ENCODE measurements at places on chromosomes 12 and 14.

DNA sequence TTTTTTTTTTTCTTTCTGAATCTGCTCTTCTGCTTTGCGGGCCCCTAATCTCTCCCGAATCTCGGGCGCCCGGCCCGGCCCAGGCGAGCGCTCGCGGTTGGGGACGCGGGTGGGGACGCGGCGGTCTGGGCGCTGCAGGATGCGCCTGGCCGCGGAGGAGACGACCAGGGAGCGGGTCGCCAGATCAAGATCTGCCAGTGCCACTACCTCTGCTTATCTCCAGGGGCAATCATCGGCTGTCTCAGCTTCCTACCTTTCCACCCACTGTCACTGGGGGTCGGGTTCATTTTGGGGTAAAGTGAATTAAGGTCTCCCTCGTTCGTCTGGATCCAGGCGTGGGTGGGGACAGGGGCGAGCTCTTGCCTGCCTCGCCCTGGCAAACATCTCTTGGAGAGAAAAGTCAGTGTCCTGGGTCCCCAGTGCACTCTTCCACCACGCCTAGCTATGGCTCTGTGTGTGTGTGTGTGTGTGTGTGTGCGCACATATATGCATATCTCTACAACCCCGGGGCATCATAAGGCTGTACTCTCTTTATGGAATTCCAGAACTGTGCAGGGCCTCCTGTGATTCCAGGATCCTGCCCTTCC lies 422.3 kb downstream of the VRK1 start:
- no peak for DNase-seq

GRCh38 chr12:24798335-24798734 lies 150.6 kb downstream of the BCAT1 start:
- DNase-seq, result no peak

DNA sequence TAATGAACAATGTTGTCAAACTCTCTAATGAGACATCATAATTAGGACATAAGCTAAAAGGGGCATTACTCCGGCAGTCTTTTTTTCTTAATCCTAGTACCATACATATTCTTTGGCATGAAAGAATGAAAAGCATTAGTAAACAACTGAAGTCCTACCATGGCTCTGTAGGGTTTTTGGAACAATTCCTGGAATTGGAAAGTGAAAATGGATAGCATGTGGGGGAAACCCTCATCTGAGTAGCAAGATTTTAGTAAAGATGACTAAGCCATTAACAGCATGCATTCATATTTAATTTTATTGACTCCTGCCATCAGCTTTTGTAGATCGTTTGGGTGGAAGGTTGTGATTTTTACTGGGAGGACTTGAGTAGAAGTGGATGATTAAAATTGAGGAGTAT lies 216.2 kb upstream of the PDZRN4 start:
- no peak for DNase-seq

- no peak for DNase-seq
These were observed 8.3 kb upstream of the SP7 start for GRCh38 chr12:53344487-53344823.

GRCh38 chr12:7346551-7347225 lies 42.8 kb downstream of the ACSM4 start:
- DNase-seq, result no peak

- no peak for DNase-seq
These were observed 9.7 kb upstream of the IFI27 start for GRCh38 chr14:94100847-94101246.

GRCh38 chr12:131867471-131867870 lies 27.0 kb upstream of the ULK1 start:
- DNase-seq, result no peak

- no peak for DNase-seq
These were observed 888 bp upstream of the PPP1R12A start for GRCh38 chr12:79935624-79936345.

DNA sequence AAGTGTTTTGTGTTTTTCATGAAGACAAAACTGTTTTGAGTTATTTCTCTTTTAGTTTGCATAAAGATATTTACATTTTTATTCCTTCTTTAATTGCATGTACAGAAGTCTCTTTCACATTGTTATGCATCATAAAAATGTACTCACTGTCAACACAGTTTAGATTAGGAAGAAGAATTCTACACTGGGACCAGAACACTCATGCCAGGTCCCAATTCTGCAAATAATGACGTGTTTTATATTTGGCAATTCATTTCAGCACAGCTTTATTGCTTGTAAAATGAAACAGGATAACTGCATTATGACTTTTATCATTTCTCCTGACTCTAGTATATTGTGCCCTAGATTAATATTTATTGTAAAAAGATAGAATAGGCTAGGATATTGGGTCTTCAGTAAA lies 369.2 kb downstream of the NAV3 start:
- no peak for DNase-seq

GRCh38 chr14:93051600-93052546 lies 63.9 kb downstream of the ITPK1 start:
- DNase-seq, result no peak

DNA sequence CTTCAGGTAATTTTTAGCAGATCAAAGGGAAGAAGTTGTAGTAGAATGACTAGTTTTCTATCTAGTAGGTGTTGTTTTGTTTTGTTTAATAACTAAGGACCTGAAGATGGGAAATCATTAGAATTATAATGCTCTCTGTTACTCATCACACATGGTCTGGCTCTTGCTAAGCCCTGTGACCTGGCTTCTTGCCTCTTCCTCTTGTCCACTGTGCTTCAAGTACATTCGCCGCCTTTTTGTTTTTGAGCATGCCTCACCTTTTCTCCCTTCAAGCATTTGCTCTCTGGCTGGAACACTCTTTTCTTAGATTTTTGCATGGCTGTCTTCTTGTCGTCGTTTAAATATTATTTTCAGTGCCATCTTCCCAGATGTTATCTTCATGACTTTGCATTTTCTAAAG lies 47.7 kb downstream of the DAAM1 start:
- no peak for DNase-seq

GRCh38 chr12:109446869-109447268 lies 30.2 kb downstream of the KCTD10 start:
- no peak for DNase-seq

DNA sequence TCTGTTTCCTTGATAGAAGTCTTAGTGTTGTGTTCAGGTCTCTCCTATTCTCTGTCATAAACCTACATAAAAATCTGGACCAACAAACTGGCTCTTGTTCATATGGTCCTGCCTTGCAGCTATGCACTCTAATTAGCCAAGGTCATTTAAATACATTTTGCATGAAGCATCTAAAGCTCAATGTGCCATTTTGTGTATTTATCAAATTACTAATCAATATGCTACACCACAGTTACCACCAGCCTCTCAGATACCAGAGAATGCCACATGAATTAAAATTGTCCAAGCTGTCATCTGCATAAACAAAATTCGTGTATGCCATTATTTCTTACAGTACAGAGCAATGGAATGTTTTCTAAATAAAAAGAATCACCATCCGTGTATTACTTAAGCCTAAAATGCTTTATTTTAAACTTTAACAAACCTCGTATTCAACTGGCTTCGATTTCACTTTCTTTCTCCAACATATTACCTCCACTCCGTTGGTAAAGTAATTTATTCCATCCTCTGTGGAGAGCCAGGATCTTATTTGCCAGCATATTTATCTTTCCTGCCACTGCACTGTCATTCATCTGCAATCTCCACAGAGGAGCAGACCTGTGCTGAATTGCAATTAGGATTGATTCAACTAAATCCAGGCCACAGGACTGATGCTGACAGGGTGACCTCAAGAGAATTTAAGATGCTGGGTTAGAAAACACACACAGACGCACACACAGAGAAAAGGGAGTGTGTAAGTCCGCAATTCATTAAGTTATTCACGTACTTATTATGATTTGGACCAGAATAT lies 284.1 kb upstream of the FOXG1 start:
- no peak for DNase-seq

- no peak for DNase-seq
These were observed 3.0 kb downstream of the B4GALNT1 start for GRCh38 chr12:57629897-57630471.

DNA sequence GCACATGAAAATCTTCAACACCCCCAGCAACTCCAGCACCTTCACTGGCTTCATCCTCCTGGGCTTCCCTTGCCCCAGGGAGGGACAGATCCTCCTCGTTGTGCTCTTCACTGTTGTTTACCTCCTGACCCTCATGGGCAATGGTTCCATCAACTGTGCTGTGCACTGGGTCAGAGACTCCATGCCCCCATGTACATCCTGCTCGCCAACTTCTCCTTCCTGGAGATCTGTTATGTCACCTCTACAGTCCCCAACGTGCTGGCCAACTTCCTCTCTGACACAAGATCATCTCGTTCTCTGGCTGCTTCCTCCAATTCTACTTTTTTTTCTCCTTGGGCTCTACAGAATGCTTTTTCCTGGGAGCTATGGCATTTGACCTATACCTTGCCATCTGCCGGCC lies 11.5 kb upstream of the OR11G2 start:
- DNase-seq, result no peak

DNA sequence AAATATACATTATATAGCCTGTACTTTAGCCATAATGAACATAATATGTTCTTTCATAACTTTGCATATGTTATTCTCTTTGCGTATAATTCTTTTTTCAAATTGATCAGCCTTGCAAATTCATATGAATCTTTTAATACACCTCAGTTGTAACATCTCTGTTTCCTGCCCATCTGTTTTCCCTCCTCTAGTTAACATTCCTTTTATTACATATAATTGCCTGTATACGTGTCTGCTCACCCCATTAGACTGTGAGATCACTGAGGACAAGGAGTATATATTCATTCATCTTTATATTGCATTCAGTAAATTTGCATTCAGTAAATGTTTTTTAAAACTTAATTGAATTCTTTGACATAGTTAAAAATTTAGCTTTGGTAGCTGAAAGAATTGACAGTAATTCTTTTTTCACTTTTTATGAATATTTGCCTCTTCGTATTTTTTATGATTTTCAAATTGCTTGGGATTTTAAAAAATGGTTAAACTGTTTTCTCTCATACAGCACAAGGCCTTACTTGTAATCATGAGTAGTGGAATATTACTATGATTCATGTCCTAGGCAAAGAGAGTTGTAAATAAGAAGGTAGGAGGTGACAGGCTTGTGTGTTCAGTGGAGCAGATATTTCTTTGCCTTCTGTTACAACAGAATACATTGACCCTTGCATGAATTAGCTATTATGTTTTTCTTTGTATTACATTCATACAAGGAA lies 32.8 kb upstream of the KLHL42 start:
- DNase-seq, result no peak

DNA sequence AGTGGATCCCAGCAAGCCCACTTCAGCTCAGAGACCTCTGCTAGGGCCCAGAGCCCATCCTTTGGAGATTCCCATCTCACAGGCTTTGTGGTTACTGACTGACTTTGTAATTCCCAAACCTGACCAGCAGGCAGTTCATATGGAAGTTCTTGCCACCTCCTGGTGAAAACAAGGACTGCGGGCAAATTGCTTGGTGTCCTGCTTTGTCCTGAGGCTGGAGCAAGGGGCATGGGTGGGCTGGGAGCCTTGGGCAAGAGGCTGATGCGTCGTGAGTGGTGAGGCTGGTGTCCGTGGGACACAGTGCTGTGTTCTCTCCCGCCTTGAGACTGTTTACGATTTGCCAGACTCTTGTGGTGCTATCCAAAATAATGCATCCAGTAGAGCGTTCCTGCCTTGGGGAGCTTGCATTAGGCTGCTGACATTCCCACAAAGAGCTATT lies 91.0 kb downstream of the LRRC74A start:
- peak; percentile 55 for DNase-seq

DNA sequence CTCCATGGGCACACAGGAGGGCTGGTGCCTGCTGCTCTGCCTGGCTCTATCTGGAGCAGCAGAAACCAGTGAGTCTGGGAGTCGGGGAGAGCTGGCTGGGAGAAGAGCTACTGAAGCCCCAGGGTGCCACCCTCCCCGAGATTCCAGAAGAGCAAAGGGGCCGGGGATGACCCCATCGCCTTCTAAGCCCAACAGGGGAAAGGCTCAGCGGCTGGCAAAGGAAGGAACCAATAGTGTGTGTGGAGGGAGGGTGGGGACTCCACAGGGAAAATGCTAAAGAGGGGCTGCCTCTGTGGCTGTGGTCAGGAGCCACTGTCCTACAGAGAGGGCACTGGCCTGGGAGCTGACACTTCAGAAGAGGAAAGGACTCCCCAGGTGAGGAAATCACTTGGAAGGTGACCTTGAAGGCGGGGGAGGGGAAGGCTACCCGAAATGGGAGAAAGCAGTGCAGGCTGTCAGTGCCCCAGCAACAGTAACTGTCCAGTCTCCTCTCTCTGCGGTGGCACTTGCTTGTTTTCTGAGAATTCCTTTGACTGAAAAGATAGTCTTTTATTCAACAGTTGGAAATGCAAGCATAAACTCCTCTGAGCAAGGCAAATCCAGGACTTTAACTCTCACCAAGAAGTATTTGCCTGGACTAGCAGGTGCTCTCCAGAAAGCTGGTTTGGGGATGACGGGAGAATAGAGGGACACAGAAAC lies 552 bp downstream of the TAPBPL start:
- DNase-seq, result no peak

DNA sequence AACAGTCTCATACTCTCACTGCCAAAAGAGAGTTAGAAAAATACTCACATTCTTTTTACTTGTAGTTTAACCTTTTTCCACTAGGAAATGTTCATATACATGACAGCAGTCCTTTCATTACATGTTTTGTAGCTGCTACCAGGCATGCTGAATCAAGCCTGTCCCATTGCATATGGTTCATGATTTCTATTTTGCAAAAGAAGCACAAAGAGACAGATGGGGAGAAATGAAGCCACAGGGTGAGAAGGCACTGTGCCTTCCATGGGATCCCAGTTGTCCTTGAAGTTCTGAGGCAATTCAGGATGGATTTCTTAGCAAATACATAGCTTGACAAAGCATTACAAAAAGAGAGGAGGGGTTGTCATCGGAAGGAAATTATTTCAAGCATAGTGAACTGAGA lies 89.5 kb downstream of the SMOC1 start:
- DNase-seq, result no peak

DNA sequence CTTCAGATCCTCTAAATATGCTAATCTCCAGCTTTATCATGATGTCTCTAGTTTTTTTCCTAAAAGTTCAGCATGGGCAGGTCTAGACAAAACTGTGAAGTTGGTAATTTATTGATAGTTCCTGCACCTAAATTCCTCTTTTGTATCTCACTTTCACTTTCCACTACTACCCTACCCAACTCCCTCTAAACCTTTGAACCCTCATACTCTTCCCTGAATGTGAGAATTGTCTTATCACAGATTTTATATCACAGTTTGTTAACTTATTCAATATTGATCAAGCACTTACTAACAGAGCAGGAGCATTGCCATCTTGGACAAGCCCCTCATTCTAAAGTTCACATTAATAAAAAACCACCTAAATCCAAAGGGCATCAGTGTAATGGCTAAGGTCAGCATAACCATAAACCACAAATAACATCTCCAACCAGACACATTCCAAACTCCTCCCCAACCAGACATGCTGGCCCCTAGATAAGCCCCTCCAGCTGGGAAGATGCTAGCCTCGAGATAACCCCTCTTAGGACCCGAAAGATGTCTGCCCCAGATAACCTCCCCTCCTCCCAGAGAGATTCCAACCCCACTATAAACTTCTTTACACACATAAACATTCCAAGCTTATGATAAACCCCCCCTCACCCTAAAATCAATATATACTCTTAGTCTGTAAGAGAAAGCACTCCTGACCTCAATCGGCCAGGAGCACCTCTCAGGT lies 78.7 kb downstream of the FSCB start:
- DNase-seq, result no peak

- DNase-seq, result no peak
These were observed 23.5 kb downstream of the NAA30 start for GRCh38 chr14:57413849-57414248.

GRCh38 chr12:129160282-129160681 lies 307.0 kb downstream of the GLT1D1 start:
- no peak for DNase-seq

GRCh38 chr14:69010648-69011047 lies 31.5 kb upstream of the ACTN1 start:
- no peak for DNase-seq

- no peak for DNase-seq
These were observed 82.9 kb downstream of the PAPOLA start for GRCh38 chr14:96584907-96585671.

Measured in progenitor cell of endocrine pancreas (in vitro differentiated cells).